ENCODE measurements at places on chromosomes 4 and X.

DNA sequence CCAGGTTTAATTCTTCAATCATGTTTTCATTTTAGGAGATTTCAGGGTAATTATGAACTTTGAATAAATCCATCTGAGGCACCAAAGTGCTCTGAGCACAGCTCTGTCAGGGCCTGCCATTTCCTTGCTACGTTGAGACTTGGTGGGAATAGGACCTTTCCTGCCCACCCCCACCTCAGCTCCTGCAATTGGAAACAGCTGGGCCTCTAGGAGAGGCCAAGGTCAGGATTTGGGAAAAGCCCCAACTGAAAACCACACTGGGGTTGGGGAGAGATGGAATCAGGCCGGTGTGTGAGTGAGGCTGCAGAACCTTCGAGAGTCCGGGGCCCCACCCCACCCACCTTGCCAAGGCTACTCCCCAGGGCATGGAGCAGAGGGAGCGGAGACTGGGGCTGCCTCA lies 212.7 kb upstream of the BCOR start:
- DNase-seq, result no peak

DNA sequence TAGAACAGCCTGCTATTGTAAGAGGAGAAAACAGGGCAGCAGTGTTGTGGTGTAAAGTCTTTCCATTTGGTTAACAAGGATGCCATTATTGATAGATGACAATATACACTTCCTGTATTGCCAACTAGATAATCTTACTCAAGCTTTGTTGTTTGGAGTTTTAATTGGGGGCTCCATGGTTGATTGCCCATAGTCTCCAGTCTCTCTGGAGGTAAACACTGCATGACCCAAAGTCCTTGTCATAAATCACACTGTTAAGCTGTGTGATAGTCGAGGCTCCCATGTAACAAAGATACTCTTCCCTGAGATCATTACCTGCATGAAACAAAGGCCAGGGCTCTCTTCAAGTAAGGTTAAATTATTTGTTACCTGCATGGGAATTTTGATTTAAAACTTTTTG lies 394.6 kb downstream of the C4orf33 start:
- no peak for DNase-seq

GRCh38 chr4:112173593-112174558 lies 28.6 kb downstream of the FAM241A start:
- DNase-seq, result no peak

DNA sequence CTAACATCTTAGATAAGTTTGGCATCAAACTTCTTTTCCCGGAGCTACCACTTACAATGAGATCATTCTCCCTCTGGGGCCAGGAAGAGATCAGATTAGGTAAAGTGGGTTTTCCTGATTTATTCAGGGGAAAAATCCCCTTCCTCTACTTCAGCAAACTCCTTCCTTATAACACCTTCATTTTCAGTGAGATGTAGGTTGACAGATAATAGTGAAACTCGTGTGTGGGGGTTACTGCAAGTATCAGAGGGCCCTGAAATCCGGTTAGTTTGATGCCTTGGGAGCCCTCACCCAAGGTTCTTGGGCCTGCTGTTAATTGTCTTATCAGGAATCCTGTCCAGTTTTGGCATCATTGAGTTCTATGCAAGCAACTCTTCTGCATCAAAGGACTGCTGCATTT lies 10.8 kb downstream of the FTHL17 start:
- DNase-seq, result no peak

- no peak for DNase-seq
These were observed 934.3 kb upstream of the SLIT2 start for GRCh38 chr4:19317377-19317776.

- no peak for DNase-seq
These were observed 71.0 kb upstream of the DHX15 start for GRCh38 chr4:24655326-24655725.

DNA sequence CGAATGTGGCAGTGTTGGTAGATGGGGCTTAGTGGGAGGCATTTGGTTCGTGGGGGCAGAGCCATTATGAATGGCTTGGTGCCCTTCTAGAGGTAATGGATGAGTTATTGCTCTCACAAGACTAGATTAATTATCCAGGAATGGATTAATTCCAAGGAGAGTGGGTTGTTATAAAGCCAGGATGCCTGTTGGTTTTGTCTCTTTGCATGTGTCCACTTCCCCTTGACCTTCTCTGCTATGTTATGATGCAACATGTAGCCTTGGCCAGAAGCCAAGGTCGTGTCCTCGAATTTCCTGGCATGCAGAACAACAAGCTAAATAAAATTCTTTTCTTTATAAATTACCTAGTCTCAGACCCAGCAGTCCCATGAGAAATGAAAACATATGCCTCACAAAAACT lies 111.2 kb upstream of the PLS3 start:
- no peak for DNase-seq

- DNase-seq, result no peak
These were observed 169.9 kb downstream of the BMPR1B start for GRCh38 chr4:94927696-94928095.

DNA sequence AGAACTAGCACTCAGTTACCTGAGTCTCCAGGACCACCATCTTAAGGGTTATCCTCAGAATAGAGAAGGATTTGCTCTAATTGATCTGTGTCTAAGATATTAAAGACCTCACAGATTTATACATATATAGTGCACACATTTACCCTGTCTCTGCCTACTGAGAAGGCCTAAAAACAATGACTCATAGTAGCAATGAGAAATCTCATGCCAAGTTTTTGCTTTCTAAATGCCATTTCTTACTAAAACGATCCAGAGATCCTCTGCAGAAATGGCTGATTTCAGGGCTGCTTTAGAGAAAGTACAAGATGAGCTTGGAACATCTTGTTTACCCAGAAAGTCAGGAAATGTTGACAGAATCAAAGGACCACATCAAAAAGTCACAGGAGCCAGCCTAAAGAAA lies 79.1 kb upstream of the INPP4B start:
- DNase-seq, result no peak

DNA sequence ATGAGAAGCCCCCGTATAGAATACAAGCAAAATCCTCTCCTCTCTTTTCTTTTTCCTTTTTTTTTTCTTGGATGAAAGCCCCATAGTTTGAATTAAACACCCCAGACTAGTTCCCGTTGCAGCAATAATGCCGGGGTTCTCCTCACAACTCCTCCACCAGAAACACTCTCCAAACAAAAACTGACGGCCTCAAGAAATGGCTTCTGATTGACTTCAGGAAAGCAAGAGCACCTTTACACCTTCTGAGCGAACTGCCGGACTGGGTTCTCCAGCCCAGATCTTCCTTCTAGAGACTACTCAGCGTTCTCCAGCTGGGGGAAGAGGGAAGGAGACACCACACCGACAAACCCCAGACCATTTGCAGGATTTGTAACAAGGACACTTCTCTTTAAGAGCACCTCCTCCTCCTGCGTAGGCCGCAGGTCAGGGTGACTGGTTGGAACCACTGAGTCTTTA lies 4.0 kb downstream of the HAND2 start:
- no peak for DNase-seq

GRCh38 chr4:57080781-57081650 lies 29.2 kb downstream of the IGFBP7 start:
- no peak for DNase-seq

DNA sequence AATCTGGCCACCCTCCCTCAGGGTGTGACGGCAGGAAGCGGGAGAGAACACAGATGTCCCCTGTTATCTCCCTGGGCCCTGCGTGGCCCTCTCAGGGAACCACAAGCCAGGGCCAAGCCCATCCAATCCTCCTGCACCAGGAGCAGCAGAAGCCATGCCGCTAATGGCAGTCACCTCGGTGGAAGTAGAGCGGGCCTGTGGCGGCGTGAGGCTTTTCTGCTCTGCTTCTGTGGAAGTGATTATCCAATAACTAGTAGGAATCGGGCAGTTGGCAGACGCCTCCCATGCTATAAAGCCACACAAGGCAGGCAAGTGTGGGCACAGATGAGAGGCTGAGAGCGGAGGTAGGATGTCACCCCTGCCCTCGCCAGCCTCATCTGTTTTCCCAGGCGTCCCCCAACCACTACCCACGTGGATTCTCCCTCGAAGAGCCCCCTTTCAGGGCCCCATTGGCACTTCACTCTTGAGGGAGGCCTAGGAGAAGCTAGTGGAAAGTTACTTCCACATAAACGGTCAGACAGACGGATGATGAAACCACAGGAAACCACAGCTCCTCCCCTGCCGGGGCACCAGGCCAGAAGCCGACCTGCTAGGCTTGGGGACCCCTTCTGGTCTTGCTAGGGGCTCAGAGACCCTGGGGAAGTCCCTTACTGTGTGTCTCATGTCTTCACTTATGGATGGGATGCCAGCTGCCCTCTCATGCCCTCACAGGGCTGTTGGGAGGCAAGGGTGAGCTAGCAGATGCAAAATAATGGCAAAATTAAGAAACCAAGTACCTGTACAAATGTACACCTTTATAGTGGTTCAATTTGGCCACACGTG lies 18.8 kb upstream of the TMSB4X start:
- peak; percentile 78 for DNase-seq

GRCh38 chrX:30217465-30217864 lies 2.1 kb downstream of the MAGEB2 start:
- DNase-seq, result no peak

- DNase-seq, result no peak
These were observed 4.4 kb upstream of the KCND1 start for GRCh38 chrX:48976086-48976485.

GRCh38 chr4:80619070-80619674 lies 283.6 kb downstream of the CFAP299 start:
- DNase-seq, result peak; percentile 3

GRCh38 chrX:119482481-119483480 lies 14.5 kb downstream of the SLC25A5 start:
- peak; percentile 78 for DNase-seq

DNA sequence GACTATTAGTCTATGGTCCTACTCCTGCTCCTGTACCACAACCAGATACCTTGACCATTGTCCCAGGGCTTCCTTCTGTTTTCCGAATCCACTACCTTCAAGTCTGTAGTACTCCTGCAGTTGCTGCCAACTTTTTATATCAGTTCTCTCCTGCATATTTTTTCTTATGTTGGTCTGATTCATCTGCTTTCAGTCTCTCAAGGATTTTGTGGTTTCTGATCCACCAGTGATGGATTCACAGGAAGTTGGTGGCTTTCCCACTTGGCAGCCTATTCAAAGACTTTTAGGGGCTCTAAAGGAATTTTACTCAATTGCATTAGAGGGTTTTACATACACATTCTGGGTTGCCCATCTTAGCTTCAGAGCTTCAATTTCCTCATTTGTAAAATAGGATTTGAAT lies 23.6 kb downstream of the KIF4A start:
- no peak for DNase-seq

DNA sequence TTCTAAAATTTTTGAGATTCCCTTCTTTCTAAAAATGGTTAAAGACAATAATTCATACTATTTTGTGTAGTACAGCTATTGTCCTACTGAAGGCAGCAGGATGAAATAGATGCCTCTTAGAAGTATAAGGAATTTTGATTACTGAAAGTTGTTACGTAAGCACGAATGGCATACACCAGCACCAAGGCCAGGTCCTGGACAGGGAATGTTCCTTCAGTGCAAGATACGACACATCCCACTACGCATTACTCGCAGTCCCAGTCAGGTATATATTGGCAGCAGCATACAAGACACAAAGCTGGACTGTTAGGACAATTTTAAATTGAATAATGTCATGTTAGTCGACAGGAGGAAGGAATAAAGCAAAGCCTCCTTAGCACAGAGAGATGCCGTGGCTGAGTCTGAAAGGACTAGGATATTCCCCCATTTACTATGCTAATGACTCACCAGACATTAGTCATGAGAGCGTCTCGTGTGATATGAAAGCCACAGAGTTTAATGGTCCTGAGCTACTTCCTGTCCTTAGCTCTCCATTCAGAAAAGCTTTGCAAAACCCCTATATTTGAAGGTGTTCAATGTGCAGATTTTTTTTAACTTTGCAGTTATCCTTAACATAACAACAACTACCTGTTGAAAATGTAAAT lies 504.3 kb downstream of the FAM133A start:
- no peak for DNase-seq

DNA sequence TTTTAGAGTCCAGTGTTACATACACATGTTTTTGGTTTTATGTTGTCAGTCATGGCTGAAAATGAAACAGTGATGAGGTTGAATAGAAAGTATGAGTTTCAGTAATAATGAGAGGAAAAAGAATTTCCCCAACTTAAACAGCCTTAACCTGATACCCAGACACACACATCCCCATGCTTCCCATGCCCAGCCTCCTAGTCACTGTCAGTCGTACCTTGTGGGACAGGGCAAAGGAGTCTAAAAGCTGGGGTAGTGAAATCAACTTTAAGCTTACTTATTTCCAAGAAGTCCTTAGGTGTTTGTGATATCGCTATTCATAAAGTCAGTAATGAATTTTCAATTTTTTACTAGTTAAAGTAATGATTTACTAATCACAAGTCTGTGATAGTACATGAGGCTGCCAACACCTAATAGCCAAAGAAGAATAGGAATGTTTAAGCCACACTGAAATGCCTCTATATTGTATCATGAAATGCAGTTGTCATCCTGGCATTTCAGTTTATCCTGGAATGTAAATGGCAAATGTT lies 24.3 kb upstream of the GPR34 start:
- peak; percentile 37 for DNase-seq

- no peak for DNase-seq
These were observed 75.8 kb downstream of the TSPAN7 start for GRCh38 chrX:38636949-38637819.

- no peak for DNase-seq
These were observed 135.4 kb downstream of the GUCY2F start for GRCh38 chrX:109346491-109346890.

DNA sequence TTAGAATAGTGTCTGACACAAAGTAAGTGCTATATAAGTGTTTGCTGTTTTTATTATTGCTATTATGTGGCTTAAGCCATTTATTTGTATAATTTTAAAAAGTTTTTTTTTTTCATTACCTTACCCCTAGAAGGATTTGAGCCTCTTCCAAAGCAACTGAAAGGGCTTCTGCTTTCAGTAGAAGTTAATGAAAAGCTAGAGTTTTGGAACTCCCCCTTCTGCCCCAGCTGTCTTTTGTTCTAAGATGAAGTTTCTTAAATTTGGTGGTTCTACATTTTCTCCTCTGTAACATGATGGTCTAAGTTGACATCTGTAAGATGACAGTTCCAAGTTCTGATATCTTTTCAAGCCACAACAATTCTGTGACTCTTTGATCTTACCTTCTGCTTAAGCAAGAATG lies 30.3 kb downstream of the FHIP1A start:
- DNase-seq, result no peak

DNA sequence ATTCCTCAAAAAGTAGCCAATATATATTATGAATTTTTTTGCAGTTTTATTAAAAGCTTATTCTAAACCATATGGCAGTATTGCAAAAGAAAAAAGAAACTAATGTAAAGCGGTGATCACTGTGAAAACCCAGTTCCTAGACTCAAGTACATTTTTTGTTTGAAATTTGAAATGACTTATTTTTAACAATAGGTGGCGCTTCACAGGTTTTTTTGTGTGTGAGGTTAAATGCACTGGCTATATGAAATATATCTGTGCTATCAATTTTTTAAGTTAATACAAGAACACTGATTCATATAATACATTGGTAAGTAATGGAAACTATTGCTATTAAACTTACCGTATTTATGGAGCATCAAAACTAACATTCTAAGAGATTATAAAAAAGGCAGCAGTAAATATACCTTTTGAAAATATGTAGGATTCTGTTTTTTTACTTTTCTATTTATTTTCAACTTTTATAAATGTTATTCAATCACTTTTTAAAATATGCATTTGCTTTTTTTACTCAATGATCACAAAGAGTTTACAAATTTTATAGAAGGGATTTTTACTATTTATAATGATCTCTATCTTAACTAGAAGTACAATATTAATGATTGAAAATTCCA lies 5.6 kb upstream of the SPRY1 start:
- DNase-seq, result no peak

Measured in stimulated activated CD4-positive, alpha-beta T cell treated with anti-CD3 and anti-CD28 coated beads, Interleukin-15, amount 100 ng/mL, for 24 hours (primary cell).